Cortex of kidney (tissue), 1 donor: ENCODE measurements at places on chromosomes 6 and 20.

DNA sequence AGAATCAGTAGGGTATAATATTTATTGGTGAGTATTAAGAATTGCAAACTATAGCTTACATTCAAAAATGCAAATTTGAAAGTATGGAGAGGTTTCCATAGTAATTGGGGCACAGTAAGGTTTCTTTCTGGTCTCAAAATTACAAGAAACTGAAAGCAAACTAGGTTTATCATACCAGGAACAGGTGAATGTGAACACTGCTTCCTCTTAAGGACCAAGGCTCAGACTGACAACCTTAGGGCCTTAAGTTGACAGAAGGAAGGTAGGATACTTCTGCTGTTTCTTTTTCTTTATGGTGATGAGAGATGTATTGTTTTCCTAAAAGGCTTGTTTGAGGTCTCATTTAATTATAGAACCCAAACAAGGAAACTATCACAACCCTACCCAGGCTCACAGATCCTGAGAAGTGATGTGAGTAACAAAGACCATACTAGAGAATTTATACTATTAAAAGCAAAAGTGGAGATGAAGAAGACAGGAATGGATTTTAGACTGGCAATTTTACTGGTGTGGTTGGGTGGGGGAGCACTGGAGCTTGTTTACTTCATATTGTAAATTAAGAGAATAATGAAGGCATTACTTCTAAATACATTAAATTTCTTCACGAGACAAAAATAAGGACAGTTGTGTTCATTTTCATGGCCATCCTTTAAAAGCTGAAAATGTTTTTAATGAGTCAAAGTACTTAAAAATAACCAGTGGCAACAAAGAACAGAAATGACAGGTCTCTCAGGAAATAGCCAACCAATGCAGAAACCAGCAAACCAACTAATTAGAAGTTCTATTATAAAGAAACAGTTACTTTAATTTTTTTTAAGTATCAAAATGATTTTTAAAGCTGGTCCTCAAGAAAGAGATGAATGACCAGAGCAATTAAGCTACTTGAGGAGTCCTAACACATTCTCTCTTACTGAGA lies 21.3 kb downstream of the STAU1 start:
- no peak for DNase-seq

DNA sequence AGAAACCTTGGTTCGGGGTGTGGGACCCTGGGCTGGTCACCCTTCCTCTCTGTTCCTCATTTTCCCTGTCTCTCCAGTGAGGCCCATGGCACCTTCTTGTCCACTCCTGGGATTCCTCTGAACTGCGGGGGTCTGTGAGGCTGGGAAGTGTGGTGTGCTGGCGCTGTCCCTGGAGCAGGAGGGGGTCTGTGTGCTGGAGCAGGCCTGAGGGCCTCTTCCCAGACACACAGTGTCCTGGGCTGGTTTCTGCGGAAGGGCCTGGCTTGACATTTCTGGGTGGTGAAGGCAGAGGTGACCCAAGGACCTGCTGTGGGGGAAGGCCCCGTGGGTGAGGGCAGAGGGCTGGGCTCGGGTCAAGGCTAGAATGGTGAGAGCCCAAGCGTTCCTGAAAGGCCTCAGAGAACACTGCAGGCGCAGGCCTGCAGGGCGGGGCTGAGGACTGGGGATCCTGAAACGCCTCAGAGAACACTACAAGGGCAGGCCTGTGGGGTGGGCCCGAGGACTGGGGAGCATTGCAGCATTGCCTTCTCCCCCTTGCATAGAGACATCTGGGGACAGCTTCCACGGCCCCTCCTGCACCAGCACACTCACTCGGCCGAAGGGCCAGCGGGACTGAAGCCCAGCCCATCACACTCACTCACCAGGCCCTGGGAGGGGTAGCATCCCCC lies 10.6 kb upstream of the BAK1 start:
- no peak for DNase-seq

DNA sequence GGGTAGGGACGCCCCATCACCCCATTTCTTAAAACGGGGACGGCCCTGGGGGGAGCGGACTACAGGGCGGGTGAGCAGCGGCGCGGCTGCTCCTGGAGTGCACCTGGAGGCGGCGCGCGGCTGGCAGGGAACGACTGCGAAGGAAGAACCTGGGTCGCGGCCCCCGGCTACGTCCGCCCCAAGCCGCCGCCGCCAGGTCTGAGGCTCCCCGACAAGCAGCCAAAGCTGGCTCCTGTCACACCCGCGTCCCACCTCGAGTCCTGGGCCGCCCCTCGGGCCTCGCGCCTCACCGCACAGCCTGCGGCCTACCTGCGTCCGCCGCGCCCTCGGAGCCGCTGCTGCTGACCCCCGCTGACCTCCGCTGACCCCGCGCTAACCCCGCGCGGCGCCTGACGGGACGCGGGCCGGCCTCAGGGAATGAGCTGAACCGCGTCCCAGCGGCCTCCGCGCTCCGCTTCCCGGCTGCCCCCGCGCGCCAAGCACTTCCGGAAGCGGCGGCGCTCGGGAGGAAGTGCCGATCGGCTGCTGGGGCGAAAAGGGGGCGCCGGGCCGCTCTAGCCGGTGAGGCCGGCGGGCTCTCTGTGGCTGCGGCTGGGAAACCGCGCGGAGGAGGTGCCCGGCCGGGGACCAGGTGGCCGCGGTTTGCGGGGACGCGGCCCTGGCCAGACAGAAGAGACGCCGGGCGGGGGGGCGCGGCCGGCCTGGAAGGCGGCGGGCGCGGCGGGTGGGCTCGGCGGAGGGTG lies at the start of the genes ARFRP1 and ZGPAT:
Gene ARFRP1 (minus strand): TSS at position 419 of the 743 bp plus-strand sequence. CDS start 885 bp downstream, outside the sequence.
Gene ZGPAT (plus strand): TSS at position 482 of the 743 bp plus-strand sequence. CDS start 542 bp downstream, outside the sequence.
- no peak for DNase-seq

DNA sequence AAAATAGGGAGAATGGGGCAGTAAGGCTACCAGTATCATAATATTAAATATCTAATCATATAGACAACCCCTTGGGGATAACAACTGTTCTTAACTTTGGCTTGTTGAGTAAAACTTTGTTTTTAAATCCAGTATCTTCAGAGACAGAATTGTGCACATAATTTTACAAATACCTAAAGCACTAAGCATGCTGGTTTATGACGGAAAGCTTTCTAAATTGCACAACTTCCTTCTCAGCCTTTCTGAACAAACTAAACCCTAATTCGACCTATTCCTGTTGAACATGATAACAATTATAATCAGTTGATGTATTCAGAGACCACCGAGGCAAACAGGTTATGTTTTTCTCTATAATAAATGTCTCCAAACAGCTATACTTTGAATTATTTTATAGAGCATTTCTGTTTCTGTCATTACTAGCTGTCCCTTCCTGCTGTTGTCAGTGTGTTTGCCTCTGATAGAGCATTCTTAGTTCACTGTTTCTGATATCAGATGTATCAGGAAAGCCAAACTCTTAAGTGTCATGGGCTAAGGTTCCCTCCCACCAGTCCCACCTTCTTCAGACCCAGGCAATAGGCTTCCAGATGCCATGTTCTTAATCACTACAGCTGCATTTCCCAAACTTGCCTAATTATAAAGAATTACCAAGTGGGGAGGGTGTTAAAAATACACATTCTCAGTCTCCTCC lies 8.7 kb downstream of the ZHX3 start:
- DNase-seq, result no peak

DNA sequence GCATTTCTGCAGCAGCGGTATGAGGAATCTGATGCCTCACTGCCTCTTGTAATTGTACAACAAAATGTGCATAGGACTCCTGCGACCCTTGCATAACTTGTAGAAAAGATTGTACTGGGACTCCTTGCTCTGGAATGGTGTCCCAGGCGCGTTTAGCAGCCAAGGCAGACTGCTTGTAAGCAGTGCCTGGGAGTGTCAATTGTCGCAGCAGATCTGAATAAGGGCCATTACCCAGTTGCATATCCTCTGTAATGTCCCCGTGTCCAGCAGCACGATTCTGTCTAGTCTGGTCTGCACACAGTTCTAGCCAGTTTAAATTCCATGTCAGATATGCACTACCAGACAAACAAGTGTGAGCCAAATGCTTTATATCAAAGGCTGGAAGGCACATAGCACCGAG lies 70.7 kb upstream of the BTN3A2 start:
- no peak for DNase-seq

- DNase-seq, result no peak
Observed at GRCh38 chr6:134309227-134309626, 8.7 kb downstream of the SGK1 start.

- no peak for DNase-seq
Observed at GRCh38 chr6:125077453-125077852, 76.1 kb upstream of the TPD52L1 start.

DNA sequence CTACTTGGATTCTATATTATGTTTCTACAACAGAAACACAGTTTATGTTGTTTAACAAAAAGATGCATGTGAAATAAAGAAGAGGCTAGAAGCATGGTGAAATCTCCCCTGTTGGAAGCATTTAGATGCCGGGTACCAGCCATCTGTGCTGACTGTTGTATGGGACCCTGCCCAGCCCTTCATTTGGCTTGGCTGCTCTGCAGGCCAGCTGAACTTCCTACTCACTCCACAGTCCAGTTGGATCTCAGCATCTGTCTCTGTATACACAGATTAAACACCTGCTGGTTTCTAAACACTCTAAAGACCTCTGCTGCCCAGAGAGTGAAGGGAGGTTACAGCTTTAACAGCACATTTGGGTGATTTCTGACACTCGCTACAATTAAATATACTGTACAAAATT lies 228.3 kb downstream of the SLC35F1 start:
- DNase-seq, result no peak

DNA sequence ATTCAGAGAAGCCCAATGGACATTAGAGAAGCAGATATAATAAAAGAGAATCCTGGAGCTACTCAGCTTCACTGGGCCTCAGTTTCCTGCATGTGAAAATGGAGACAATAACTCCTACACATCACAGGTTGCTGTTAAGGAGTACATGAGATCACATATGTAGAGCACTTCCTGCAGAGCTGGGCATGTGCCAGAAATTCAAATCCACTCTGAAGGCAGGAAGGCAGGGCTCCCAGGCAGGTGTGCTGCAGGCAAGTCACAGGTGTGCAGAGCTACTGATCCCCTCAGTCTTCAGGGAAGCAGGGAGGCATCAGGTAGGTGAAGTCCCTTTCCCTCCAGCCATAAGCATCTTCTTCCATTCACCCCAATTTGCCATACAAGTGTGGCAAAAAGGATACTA lies 48.0 kb downstream of the DST start:
- no peak for DNase-seq

GRCh38 chr20:50762435-50763220 lies 31.2 kb downstream of the PARD6B start:
- DNase-seq, result no peak
